Osteoblast (primary cell): ENCODE measurements at places on chromosomes 6 and 20. TPM values are rescaled to one million over a fixed set of nuclear protein-coding genes. Genes with fewer than 3 reads are reported as not detected.

GRCh38 chr6:146017672-146018071 lies 11.2 kb upstream of the GRM1 start:
- DNase-seq, result no peak

The ZNF184 gene
- total RNA-seq, result 9.8 and 10.0 TPM in 2 replicates

GRCh38 chr20:57167971-57168701 lies 98.3 kb downstream of the BMP7 start:
- DNase-seq, result no peak

The CAPN11 gene
- not detected in 2 replicates for total RNA-seq

DNA sequence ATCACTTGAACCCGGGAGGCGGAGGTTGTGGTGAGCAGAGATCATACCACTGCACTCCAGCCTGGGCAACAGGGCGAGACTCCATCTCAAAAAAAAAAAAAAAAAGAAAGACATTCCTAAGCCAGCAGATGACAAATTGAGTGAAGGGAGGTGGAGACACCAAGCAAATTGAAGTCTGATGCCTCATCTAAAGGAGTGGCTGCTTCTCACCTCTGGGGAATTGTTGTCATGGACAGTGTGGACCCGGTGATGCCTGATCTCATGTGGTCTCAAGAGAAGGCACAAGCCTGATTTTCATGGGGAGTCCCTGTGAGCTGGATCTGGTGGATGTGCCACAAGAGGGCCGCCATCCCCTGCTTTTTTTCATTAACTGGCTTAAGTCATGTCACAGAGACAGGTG lies 272.0 kb downstream of the ZNF217 start:
- DNase-seq, result no peak

- no peak for DNase-seq
Observed at GRCh38 chr20:48750941-48751635, 76.7 kb downstream of the PREX1 start.

GRCh38 chr6:72260489-72260888 lies 361.4 kb upstream of the KCNQ5 start:
- no peak for DNase-seq

DNA sequence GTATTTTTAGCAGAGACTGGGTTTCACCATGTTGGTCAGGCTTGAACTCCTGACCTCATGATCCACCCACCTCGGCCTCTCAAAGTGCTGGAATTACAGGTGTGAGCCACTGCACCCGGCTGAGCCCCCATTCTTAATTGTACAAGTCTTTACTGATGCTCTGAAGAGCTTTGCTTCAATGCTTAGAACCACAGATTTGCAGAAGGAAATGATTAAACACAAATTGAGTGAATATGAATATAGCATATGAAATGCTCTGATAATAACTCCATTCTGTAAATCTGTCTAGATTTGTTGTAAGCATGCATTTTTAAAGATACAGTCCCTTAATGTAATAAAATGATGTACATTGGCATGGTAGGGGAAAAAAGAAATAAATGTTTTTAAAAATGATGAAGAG lies 4.3 kb upstream of the MCM3 start:
- DNase-seq, result no peak

GRCh38 chr20:2524709-2525506 lies 11.5 kb upstream of the TMC2 start:
- DNase-seq, result peak; percentile 95

DNA sequence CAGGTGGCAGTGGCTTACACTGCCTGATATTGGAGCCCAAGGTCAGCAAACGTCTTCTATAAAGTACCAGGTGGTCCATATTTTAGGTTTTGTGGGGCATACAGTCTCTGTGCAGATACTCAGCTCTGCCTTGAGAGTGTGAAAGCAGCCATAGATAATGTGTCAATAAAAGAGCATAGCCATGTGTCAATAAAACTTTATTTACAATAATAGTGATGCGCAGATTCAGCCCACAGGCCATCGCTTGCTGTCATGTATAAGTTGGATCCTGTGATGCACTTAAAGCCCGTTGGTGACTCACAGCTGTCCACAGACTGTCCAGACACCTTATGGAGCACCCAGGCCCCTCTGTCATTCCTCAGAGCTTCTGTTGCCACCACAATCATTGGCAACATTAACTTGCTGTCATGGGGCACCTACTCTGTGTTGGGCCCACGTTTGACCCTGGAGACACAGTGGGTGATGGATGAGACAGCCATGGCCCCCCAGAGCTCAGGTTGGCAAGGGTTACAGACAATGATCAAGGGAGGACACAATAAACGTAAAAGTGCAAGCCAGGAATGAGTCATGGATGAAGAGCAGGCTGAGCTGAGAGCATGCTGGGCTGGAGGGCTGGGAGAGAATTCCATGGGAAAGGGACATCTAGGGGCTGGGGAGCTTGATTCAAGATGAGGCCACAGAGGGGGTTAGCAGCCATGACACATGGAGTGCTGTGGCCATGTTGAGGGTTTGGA lies 173.6 kb downstream of the TAF4 start:
- no peak for DNase-seq

GRCh38 chr6:56766806-56767178 lies 124.1 kb upstream of the DST start:
- DNase-seq, result peak; percentile 69

DNA sequence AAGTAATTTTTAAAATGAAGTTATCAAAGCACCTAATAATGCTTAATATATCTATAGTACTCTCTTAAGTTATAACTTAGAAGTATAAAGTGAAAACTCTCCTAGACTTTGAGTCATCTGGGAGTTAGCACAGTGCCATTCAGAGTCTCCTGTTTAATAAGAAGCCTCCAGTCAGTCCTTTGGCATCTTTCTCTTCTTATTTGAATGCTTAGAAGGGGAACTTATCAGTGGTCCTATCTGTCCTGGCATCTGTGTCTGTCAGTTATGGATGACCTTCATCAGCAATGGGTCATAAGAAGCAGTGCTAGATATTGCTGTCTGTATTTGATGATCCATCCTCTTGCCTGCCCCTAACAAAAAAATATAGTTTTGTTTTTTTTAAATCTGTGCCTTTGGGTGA lies 15.2 kb downstream of the TMEM200A start:
- peak; percentile 15 for DNase-seq

The HRH3 gene
- total RNA-seq, result not detected in 2 replicates

- peak; percentile 75 for DNase-seq
Observed at GRCh38 chr20:41094353-41095055, 42.8 kb upstream of the PLCG1 start.

DNA sequence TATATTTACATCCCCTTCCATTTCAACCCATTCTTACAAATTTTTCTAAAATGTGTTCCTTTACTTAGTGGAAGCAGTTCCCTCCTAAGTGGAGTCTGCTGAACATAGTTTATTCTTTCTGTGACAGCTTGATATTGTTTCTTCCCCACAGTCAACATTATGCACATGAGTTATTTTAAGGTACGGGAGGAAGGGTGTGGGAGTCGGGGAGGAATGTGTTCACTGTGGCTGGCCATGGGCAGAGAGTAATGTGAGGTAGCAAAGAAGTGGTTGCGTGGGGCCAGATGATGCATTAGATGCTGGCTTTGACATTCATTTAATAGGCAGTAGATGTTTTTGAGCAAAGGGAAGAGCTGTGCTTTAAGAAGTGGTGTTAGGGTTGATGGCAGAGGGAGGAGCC lies 98.5 kb downstream of the ARMC2 start:
- peak; percentile 32 for DNase-seq

DNA sequence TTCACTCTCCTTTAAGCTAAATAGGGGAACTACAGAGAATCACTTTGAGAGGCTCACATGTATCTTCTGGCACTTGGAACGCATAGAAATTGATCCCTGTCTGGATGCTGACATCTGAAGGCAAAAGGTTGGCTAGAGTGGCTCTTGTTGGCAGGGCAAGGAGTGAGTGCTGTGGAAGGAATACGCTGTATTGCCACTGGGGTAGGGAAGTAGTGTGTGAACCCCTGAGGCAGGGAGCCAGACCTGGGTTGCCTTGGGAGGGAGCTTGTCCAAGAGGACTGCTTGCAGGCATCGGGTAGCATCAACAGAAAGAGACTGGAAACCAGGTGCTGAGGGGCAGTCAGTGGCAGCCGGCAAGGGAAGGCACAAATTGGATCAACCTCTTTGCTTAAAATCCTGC lies 8.9 kb upstream of the MMS22L start:
- DNase-seq, result no peak

The PANK2 gene
- 57.2 and 60.4 TPM in 2 replicates for total RNA-seq

DNA sequence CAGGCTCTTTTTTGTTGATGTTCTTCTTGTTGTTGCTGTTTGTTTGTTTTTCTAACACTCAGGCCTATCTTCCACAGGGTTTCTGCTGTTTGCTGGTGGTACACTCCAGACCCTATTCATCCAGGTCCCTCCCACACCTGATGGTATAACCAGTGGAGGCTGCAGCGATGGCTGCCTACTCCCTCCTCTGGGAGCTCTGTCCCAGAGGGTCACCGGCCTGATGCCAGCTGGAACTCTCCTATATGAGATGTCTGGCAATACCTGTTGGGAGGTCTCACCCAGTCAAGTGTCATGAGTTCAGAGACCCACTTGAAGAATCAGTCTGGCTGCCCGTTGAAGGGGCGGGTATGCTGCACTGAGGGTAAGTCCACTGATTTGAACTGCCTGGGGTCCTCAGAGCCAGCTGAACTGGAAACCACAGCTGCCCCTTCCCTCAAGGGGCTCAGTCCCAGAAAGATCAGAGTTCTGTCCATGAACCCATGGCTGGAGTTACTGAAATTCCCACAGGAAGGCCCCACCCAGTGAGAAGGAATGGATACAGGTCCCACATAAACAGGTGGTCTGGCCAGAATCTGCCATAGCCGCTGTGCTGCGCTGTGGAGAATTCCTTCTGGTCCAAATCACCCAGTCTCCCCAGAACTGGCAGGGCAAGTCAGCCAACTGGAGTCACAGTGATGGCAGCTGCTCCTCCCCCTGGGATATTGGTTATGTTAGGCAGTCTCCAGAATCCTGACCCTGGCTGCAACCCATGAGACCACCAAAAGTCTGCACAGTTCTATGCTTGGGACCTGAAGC lies 664.4 kb downstream of the FRK start:
- no peak for DNase-seq

The OR2H2 gene
- total RNA-seq, result not detected in 2 replicates

- DNase-seq, result no peak
Observed at GRCh38 chr20:62642666-62643520, 590 bp downstream of the SLCO4A1 start.

DNA sequence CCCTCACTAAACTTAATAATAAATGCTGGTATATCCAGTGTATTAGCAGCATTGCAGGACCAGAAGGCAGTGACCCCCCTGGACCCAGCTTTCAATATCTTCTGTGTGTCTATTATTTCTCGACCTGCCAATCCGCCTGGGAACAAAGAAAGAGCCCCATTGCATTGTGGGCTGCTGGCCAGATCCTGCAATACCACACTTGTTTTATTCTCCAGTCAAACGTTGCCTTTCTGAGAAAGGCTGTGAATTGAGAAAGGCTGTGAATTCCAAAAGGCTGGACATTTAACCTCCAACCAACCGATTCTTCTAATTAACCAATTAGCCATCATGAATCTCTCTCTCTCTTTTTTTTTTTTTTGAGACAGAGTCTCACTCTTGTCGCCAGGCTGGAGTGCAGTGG lies 1.5 kb upstream of the MTO1 start:
- no peak for DNase-seq

GRCh38 chr6:73323323-73323722 lies 30.8 kb downstream of the DPPA5 start:
- DNase-seq, result no peak

The ADGRF5 gene
- under 0.01 TPM in 2 replicates for total RNA-seq

DNA sequence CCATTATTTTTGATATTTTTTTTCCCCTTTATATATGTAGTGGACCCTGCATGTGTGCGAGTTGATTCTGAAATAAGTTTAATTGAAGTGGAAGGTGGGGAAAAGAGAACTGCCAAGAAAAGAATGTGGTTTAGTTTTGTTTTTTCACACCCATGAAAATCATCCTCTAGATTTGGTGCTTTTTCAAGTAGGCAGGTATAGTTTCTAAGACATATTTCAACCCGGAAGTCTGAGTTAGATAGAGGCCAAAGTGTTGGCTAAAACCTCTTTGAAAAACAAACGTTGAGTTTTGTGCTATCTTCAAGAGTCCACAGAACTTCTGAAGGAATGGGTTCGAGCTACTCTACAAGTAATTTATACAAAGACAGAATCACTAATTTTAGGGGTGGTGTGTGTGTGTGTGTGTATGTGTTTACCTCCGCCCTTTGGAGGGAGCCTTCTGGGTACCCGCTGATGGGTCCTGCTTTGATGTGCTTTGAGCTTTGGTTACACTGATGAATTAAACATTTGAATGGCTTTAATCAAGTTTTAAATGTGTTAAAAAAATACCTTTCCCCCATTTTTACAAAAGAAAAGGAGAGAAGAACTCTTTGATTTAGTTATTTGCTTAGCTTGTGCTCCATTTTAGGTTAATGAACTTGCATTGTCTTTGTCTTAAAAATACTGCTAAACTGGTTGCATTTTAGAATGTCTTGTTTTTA lies 2.5 kb downstream of the RREB1 start:
- DNase-seq, result peak; percentile 68

- DNase-seq, result no peak
Observed at GRCh38 chr6:56660381-56660730, 17.7 kb upstream of the DST start.

The ABHD16B gene
- not detected in 2 replicates for total RNA-seq

The TRIM39 gene
- total RNA-seq, result 12.1 and 14.5 TPM in 2 replicates
